Lung (tissue), 17 donors: ENCODE measurements at places on chromosomes 3 and 15. TPM values are rescaled to one million over a fixed set of nuclear protein-coding genes. Genes with fewer than 3 reads are reported as not detected.
A peak's percentile ranks its signal among the peaks of the same experiment; 100 is the strongest.

The QTRT2 gene
- total RNA-seq = 33.0 TPM

The SNAPC5 gene
- 25.4 TPM for total RNA-seq

The CHDH gene
- total RNA-seq = 1.5 TPM

The LDHAL6B gene
- total RNA-seq = not detected

The SKOR1 gene
- total RNA-seq = 0.17 TPM

The GOLGA6L7 gene
- not detected for total RNA-seq

DNA sequence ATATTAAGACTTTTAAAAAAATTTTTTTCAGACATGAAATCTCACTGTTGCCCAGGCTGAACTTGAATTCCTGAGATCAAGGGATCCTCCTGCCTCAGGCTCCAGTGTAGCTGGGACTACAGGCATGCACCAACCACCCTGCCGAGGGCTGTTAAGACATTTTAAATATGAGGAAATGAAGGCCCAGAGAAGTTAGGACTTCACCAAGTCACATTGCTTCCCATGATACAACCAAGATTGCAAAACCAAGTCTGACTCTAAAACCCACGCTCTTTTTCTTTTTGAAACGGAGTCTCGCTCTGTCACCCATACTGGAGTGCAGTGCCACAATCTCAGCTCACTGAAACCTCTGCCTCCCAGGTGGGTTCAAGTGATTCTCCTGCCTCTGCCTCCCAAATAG is 28.0 kb downstream of the PTPN9 start:
- no peak overlapping the region for H3K4me3 ChIP-seq
- H3K27me3 ChIP-seq = no peaks in the 10 kb centered on the region
- H3K36me3 ChIP-seq = no peaks in the 10 kb centered on the region
- DNase-seq = no peak
- H3K27ac ChIP-seq = no peak overlapping the region

DNA sequence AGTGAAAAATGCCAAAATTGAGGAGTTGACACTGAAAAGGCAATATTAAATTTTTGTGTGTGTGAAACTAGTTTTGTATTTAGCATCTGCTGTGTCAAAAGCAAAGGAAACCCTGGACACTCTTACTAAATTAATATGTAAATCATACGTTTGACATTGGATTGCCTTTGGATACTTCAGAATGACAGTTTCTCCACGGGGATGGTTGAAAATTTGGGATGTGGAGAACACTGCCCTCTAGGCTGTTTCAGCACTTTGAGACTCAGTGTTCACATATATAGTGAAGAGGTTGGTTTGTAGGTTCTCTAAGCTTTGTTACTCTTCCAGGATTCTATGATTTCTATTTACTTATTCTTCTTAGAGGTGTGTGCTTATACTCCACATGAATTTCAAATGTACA is 3.0 kb downstream of the ROBO2 start:
- H3K4me3 ChIP-seq = no peak overlapping the region
- H3K27ac ChIP-seq = no peak overlapping the region
- no peaks in the 10 kb centered on the region for H3K36me3 ChIP-seq
- H3K27me3 ChIP-seq = no peaks in the 10 kb centered on the region
- DNase-seq = peak; percentile 16

DNA sequence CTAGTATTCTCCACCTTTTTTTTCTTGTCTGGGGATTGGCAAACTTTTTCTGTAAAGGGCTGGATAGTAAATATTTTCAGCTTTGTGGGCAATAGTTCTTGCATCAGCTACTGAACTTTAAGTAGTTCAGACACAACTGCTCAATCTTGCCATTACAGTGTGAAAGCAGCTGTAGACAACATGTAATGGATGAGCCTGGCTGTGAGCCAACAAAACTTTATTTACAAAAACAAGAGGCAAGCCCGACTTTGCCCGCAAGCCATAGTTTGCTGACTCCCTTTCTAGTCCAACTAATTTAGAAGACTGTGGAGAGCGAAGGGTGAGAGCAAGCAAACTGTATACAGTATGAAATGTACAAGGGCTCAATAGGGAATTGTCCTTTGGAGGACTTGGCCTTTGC is 6.2 kb downstream of the FRMD4B start:
- H3K27me3 ChIP-seq = no peaks in the 10 kb centered on the region
- H3K27ac ChIP-seq = no peak overlapping the region
- no peak overlapping the region for H3K4me3 ChIP-seq
- no peaks in the 10 kb centered on the region for H3K36me3 ChIP-seq
- no peak for DNase-seq

DNA sequence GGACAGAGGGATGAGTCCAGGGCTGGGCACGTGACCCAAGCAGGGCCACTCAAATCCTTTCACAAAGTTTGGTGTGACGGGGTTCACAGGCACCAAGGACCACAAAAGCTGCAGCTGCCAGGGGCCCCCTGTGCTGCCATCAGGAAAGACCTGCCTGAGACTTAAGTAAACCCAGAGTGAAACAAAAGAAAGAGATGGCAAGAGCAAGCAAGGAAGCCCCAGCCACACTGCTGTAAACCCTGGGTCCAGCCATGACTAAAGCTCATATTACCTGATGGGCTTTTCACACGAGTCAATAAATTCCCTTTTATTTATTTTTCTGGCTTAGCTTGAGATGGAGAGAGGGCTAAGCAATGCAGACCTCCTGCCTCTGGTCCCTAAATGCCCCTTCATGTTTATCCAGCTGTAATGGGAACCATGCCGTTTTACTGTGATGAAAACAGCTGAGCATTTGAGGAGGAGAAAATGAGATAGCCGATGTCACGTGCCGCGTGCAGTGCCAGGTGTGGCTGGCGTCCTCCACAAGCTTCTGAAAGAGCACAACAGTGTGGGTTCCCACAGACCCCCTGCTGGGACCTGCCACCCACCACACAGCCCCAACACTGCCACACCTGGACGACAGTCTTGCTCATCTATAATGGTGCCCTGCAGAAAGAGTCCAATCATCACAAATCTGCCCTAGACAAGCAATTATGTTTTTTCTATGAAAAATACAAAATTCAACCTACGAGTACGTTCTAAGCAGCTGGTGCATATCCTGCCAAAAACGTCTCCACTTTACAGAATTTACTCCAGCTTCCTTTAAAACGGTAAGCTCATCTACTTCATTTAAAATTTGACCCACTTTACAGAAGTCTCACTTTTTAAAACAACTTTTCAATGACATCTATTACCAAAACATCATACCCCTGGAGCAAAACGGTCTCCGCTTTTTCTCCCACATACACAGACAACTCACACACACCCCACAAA is 34.2 kb downstream of the ADAMTS17 start:
- H3K27me3 ChIP-seq = no peaks in the 10 kb centered on the region
- H3K27ac ChIP-seq = no peak overlapping the region
- H3K4me1 ChIP-seq = peaks cover 11% of the 10 kb centered on the region
- peak overlapping the region; percentile 2 for H3K4me3 ChIP-seq

DNA sequence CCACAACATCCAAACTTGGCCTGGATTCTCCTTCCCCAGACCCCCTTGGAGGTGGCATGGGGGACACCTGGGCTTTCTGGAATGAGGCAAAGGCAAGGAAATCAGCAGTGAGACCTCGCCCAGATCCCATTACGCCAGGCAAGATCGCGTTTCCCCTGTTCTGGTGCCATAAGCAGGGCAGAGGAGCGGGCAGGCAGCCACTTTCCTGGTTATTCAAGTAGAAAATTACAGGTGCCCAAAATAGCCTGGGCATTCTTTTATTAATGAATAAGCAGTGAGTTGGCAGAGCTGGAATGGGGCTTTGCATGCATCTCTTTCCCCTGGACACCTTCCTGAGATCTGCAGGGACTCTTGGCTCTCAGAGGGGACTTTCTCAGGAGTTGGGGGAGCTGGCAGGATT is 31.5 kb upstream of the FAM107A start:
- H3K4me1 ChIP-seq = no peaks in the 10 kb centered on the region
- DNase-seq = no peak
- no peaks in the 10 kb centered on the region for H3K36me3 ChIP-seq
- no peak overlapping the region for H3K27ac ChIP-seq
- no peak overlapping the region for H3K4me3 ChIP-seq

GRCh38 chr15:40095371-40096093 is 13.1 kb downstream of the BMF start:
- H3K4me1 ChIP-seq = peaks cover 13% of the 10 kb centered on the region
- H3K27me3 ChIP-seq = no peaks in the 10 kb centered on the region
- no peak for DNase-seq
- peaks cover 4% of the 10 kb centered on the region for H3K36me3 ChIP-seq
- peak overlapping the region; percentile 11 for H3K27ac ChIP-seq
- no peak overlapping the region for H3K4me3 ChIP-seq

- peak; percentile 95 for DNase-seq
- no peak overlapping the region for H3K27ac ChIP-seq
- peaks cover 31% of the 10 kb centered on the region for H3K4me1 ChIP-seq
- H3K27me3 ChIP-seq = no peaks in the 10 kb centered on the region
These were observed 157.6 kb downstream of the UACA start for GRCh38 chr15:70605606-70606410.

- H3K27ac ChIP-seq = no peak overlapping the region
- H3K27me3 ChIP-seq = no peaks in the 10 kb centered on the region
- no peaks in the 10 kb centered on the region for H3K4me1 ChIP-seq
- no peak overlapping the region for H3K4me3 ChIP-seq
These were observed 87.3 kb upstream of the LIPC start for GRCh38 chr15:58344213-58345070.

- H3K27ac ChIP-seq = no peak overlapping the region
- H3K27me3 ChIP-seq = no peaks in the 10 kb centered on the region
- H3K4me1 ChIP-seq = no peaks in the 10 kb centered on the region
- DNase-seq = no peak
- no peaks in the 10 kb centered on the region for H3K36me3 ChIP-seq
- no peak overlapping the region for H3K4me3 ChIP-seq
These were observed 243.5 kb downstream of the NFKBIZ start for GRCh38 chr3:102092617-102093466.

GRCh38 chr3:114417675-114418074 is 123.8 kb downstream of the TIGIT start:
- H3K27me3 ChIP-seq = no peaks in the 10 kb centered on the region
- H3K36me3 ChIP-seq = no peaks in the 10 kb centered on the region
- H3K4me1 ChIP-seq = peaks cover 9% of the 10 kb centered on the region
- H3K4me3 ChIP-seq = no peak overlapping the region
- DNase-seq = peak; percentile 68

- H3K27me3 ChIP-seq = no peaks in the 10 kb centered on the region
- no peak for DNase-seq
- no peak overlapping the region for H3K4me3 ChIP-seq
- H3K36me3 ChIP-seq = no peaks in the 10 kb centered on the region
These were observed 286.4 kb upstream of the BCHE start for GRCh38 chr3:166123576-166123975.

GRCh38 chr3:44132061-44132460 is 109.6 kb upstream of the TOPAZ1 start:
- H3K36me3 ChIP-seq = no peaks in the 10 kb centered on the region
- no peaks in the 10 kb centered on the region for H3K27me3 ChIP-seq
- H3K4me1 ChIP-seq = no peaks in the 10 kb centered on the region
- no peak for DNase-seq

- H3K27me3 ChIP-seq = peaks cover 9% of the 10 kb centered on the region
- H3K36me3 ChIP-seq = peaks cover 3% of the 10 kb centered on the region
- no peak for DNase-seq
These were observed 26.4 kb upstream of the RPS17 start for GRCh38 chr15:82566690-82567089.

- no peak overlapping the region for H3K4me3 ChIP-seq
- H3K36me3 ChIP-seq = no peaks in the 10 kb centered on the region
- H3K27ac ChIP-seq = no peak overlapping the region
These were observed 103.9 kb downstream of the ISL2 start for GRCh38 chr15:76440441-76440840.
